ENCODE measurements at places on chromosomes 3 and 15. TPM values are rescaled to one million over a fixed set of nuclear protein-coding genes. Genes with fewer than 3 reads are reported as not detected.

DNA sequence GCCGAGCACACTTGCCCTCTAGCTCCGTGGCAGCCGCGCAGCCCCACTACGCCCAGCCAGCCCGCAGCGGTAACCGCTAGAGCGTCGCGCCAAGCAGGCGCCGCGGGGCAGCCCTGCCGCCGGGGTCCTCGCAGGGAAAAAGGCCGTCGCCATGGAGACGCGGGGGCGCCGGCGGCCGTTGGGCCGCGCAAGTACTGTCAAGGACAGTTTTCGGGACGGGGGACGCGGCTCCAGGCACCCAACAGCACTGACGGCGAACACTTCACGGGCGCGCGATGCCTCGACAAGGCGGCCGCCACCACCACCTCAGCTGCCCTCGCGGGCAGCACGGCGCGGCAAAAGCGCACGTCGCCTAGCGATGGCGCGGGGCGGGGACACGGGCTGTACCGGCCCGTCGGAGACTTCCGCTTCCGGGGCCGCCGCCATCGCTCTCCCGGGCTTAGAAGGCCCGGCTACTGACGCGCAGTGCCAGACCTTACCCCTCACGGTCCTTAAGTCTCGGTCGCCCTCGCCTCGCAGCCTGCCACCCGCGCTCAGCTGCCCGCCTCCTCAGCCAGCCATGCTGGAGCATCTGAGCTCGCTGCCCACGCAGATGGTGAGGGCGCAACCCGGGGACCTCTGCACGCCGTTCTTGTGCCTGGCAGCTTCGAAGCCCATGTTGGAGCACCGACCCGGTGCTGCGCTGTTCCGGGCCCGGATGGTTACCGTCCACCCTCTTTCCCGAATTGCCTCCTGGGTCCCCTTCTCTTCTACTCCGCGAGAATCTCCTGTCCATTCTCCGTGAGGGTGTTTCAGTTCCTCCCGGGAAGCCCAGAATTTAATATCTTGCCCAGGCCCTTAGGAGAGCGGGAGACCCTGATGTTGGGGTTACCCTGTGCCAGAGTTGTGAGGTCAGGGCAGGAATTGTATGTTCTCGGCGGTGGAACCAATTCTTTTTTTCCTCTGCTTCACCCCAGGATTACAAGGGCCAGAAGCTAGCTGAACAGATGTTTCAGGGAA lies at the start of the genes GLT8D1 and SPCS1:
Gene GLT8D1 (minus strand): TSS at position 104 of the 999 bp plus-strand sequence. CDS start 5,331 bp downstream, outside the sequence.
Gene SPCS1 (plus strand): TSS at position 419 of the 999 bp plus-strand sequence. CDS start 141 bp downstream, at position 560.
- DNase-seq: peak; percentile 92

- peak; percentile 69 for DNase-seq
Measured at GRCh38 chr15:45458746-45459403, 63.7 kb downstream of the SLC30A4 start.

GRCh38 chr3:31218082-31218481 lies 314.6 kb upstream of the STT3B start:
- DNase-seq: no peak

- DNase-seq: no peak
Measured at GRCh38 chr3:160368804-160369203, 30.2 kb downstream of the IFT80 start.

- no peak for DNase-seq
Measured at GRCh38 chr3:197613199-197613598, 57.4 kb upstream of the BDH1 start.

DNA sequence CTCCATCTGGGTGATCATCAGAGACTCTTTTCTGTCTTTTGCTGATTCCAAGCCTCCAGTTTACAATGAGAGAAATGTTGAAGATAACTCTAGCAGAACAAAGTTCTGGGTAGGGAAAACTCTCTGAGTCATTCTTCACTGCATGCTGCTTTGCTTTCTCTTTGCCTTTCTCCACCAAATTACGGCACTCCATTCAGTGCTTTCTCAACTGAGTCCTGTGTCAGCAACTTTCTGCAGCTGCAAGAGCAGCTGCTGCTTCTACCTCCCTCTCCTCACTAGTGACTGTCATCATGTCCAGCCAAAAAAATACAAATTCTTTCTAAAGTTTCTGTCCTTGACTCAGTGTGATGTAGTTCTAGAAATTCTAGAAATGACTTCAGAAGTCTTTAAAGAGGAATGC lies 953.8 kb downstream of the IGSF11 start:
- DNase-seq: no peak

DNA sequence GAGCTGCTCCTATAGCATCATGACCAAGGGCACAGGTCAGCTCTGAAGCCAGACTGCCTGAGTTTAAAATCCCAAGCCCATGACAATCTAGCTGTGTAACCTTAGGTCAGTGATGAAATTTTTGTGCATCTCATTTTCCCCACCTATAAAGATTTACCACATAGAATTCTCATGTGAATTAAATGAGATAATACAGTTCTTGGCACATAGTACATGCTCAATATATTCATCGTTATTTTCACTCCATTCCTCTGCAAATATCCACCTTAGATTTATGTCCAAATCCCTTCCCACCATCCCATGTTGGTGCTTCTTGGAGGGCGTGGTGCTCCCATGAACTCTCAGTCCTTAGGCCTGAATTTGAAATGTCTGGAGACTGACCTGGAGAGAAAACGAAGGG lies 300.1 kb downstream of the TLE3 start:
- DNase-seq: no peak

DNA sequence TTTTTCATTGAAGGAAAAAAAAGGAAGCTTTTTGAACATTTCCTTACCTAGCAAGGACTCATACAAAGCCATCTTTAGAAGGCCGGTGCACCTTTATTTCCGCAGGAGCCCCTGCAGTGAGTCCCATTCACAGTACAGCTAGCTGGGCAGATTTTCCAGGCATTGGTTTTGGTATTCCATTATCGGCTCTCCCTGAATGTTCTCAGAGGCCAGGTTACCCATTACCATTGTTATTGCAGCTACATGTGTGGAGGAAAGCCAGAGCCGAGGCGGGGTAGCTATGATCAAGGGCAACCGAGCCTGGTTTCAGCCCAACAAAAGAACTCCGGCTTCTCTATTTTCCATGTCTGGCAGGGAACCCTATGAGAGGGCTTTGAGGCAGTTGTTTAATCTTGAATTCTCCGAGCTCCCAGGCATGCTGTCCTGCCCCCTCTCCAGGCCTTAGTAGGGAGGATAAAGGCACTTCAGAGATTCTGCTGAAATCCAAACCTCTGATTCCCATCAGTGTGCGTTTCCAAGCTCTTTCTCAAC lies 100.3 kb downstream of the LRRK1 start:
- DNase-seq: no peak

DNA sequence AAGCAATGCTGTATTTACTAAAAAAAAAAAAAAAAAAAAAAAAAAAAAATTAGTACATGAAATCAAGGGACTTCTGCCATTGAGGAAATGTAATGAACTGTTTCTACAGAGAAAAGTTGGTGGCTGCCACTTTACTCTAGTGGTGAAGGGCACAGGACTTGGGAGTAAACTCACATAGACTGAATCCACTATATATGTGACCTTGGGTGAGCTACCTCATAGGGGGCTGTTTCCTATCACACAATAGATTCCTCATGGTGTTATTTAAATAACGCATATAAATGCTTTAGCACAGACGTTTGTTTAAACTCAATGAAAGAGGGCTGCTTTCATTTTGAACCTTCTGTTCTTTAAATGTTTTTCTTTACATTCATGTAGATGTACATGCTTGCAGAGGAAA lies 25.8 kb downstream of the TERC start:
- DNase-seq: no peak

GRCh38 chr15:63918317-63918672 lies 84.5 kb upstream of the HERC1 start:
- DNase-seq: no peak

DNA sequence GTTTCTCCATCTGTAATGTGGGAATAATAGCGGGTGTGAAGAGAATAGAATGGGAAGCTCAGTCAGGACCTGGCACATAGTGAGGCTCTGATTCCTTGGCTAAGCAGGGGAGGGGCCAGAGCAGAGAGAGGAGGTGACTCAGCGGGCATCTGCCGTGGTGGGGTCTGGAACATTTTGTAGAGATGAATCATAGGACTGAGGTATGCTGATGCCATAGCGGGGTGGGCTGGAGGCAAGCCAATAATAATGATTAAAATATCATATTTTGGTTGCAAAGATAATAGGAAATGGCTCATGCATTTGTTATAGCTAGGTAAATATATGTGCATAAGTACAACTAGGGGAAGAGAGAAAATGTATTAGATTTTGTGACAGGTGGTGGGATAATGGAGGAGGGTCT lies 11.2 kb downstream of the TGM4 start:
- no peak for DNase-seq

GRCh38 chr3:187640569-187641059 lies 29.6 kb downstream of the SST start:
- DNase-seq: no peak

DNA sequence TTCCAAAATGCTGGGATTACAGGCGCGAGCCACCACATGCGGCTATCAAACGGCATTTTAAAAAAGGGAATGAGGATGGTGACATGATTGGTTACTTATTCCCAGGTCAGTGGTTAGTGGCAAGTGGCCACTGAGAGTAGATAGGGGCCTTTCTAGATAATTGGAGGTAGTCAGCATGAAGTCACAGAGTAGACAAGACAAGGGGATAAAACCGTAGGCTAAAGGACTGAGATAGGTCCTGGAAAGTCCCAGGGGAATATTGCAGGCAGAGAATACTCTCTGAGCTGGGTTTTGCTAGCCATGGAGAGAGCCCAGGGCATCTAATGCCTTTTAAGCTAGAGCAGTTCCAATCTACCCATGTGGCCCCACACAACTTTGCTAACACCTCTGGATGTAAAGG lies 52.2 kb downstream of the KCNAB1 start:
- no peak for DNase-seq

GRCh38 chr15:74832826-74833225 lies 6.4 kb downstream of the CPLX3 start:
- DNase-seq: no peak

DNA sequence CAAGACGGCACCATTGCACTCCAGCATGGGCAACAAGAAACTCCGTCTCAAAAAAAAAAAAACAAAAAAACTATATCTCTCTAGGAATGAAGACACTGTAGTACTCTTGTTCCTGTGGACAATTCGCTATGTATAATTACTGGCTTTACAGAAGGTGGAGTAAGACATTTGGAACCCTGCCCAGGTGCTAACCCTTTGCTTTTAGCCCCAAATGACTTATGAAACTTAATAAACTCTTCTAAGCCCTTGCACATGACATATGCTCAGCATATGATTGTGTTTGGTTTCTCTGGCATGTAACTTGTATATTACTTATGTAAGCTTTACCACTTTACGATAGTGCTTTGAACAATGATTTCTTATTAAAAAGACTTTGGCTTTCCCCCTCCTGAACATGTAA lies 27.3 kb upstream of the PRTG start:
- no peak for DNase-seq

DNA sequence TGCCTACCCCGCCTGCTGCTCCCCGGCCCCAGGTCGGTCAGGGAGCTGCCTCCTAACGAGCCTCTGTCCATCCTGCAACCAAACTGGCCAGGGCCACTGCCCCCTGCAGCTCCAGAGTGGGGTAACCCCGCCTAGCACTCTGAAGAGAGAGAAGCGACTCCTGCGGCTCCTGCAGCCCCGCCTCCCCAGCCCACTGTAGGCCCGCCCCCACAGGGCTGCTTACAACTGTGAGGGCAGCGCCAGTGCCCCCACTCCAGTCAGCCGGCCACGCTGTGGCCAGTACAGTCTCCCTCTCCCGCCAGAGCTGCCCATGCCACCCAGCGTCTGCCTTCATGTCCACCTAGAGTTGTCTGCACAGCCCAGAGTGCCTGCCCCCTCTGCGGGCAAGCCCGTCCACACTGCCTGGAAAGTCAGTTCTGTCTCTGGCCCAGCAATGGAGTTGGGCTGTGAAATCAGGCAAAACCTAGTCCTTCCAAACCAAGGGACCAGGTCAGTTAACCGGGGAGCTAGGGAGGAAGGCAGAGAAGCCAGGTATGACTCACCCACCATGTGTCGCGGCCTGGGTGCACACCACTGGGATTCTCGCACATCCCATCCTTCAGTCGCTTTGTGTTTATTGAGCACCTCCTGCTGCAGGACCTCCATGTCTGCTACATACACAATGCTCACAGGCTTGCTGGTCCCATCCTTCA lies 2.4 kb downstream of the UCN2 start:
- DNase-seq: peak; percentile 39

- no peak for DNase-seq
Measured at GRCh38 chr3:66463730-66464511, 36.9 kb downstream of the LRIG1 start.

- no peak for DNase-seq
Measured at GRCh38 chr3:71786551-71786950, 1.6 kb upstream of the PROK2 start.

GRCh38 chr3:107973152-107973551 lies 117.7 kb downstream of the CD47 start:
- DNase-seq: no peak

GRCh38 chr3:40387001-40387894 lies at the start of gene ENTPD3:
Gene ENTPD3 (plus strand): TSS chr3:40387184. CDS start chr3:40388058, 874 bp downstream.
- peak; percentile 74 for DNase-seq

DNA sequence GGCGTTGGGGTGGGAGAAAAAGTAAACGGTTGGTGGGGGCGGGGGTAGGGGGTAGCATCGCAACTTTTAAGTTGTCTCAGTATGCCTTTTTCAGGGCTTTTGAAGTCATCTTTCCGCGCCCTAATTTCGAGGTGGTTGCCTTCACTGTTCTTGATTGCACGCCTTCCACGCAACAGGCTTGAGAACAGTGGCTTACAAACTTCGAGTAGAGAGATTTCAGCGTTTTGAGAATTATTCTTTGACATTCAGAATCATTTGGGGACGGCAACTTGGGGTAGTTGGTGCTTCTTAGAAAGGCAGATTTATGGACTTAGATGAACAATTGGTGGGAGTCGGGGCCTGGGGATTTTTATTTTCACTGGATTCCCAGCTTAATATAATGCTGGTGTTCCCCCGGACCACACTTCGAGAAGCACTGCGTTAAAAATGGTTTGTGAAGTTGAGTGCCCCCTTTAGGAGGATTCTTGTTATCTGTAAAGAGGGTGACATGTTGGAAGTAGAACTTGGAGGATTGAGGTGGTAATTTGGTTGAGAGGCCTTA lies 880 bp downstream of the PPP4R2 start:
- DNase-seq: peak; percentile 8

- DNase-seq: no peak
Measured at GRCh38 chr15:63895194-63895593, 61.4 kb upstream of the HERC1 start.

GRCh38 chr3:51311055-51311454 lies 74.0 kb upstream of the MANF start:
- no peak for DNase-seq

GRCh38 chr3:56917361-56918110 lies 115.8 kb upstream of the ARHGEF3 start:
- no peak for DNase-seq

Gene CLDN16
- total RNA-seq: not detected

Gene PIGBOS1
- 5.6 TPM for total RNA-seq

Gene PPP1R14D
- not detected for total RNA-seq

Gene CMTM8
- total RNA-seq: 0.54 TPM

Gene POC1A
- 4.2 TPM for total RNA-seq

Gene MAGEL2
- 3.4 TPM for total RNA-seq
